T-cell (primary cell): ENCODE measurements at places on chromosomes 5 and 9. TPM values are rescaled to one million over a fixed set of nuclear protein-coding genes. Genes with fewer than 3 reads are reported as not detected.

DNA sequence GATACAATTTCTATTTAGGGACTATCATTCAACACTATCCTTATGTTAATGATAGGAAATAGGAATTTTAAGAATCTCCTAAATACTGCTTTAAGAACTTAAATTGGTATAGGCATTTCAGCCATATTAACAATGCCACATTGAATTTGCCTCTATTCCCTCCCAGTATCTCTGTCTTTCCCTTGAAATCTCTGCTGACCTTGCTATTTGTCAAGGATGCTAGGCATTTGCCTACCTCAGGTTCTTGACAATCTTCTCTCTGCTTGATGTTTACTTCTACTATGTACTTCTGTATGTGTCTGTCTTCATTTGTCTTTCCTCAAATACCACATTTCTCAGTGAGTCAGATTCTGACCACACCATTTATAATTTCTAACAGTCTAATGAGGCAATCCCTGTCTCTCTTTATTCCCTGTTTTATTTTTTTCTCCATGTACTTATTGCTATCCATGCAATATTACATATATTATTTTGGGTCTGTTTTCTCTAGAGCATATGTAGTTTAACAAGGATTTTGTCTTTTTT is 1461.4 kb upstream of the CDH9 start:
- H3K27ac ChIP-seq = no peak overlapping the region
- H3K27me3 ChIP-seq = no peaks in the 10 kb centered on the region
- no peak overlapping the region for H3K4me3 ChIP-seq
- no peak for DNase-seq
- no peaks in the 10 kb centered on the region for H3K4me1 ChIP-seq

- no peaks in the 10 kb centered on the region for H3K36me3 ChIP-seq
- H3K27me3 ChIP-seq = no peaks in the 10 kb centered on the region
- no peak for DNase-seq
- H3K4me3 ChIP-seq = no peak overlapping the region
- no peak overlapping the region for H3K27ac ChIP-seq
These were observed 617.8 kb upstream of the DMAC1 start for GRCh38 chr9:8417341-8417740.

DNA sequence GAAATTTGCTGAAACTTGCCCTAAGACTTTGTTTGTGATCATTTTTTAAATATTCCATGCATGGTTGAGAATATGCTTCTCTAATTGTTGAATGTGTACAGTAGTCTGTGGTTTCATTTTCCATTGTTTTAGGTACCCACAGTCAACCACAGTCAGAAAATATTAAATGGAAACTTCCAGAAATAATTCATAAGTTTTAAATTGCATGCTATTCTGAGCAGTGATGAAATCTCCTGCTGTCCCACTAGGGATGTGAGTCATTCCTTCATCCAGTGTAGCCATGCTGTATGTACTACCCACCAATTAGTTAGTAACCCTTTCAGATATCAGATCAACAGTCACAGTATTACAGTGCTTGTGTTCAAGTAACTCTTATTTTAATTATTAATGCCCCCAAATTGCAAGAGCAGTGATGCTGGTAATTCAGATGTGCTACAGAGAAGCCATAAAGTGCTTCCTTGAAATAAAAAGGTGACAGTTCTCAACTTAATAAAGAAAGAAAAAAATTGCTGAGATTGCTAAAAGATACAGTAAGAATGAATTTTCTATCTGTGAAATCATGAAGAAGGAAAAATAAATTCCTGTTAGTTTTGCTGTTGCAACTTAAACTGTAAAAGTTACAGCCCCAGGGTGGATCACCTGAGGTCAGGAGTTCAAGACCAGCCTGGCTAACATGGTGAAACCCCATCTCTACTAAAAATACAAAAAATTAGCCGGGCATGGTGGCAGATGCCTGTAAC is 79.9 kb upstream of the FBXL17 start:
- H3K27me3 ChIP-seq = no peaks in the 10 kb centered on the region
- H3K27ac ChIP-seq = no peak overlapping the region
- DNase-seq = no peak
- no peaks in the 10 kb centered on the region for H3K4me1 ChIP-seq
- no peak overlapping the region for H3K4me3 ChIP-seq
- H3K36me3 ChIP-seq = no peaks in the 10 kb centered on the region

DNA sequence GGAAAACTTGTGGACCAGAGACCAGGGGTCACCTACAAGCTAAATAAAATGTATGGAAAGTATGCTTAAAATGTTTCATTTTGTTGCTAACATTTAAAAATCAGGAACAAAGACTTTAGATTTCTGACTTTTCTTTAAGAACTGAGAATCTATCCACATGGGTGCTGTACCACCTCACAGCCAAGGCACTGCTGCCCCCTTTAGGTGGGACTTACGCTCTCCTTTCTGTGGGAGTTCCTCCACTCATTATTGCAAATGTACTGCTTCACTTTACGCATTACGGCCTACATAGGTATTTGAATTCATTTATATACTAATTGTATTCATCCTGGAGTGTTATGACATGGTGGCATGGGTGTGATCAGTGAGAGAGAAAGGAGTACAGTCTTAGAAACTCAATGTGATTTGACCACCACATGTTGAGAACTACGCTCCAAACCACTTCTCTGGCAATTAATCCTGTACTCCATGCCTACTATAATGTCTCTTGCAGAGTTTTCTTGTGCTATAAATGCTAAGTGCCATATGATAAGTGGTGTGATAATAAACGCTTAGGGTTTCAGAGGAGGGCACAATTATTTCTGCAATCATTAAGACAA is 24.7 kb upstream of the CETN3 start:
- H3K4me1 ChIP-seq = no peaks in the 10 kb centered on the region
- peak; percentile 35 for DNase-seq
- no peaks in the 10 kb centered on the region for H3K27me3 ChIP-seq
- H3K4me3 ChIP-seq = no peak overlapping the region
- H3K27ac ChIP-seq = no peak overlapping the region

Gene GABRP
- total RNA-seq = not detected

Gene WNK2
- total RNA-seq = 0.95 TPM
